Aorta (tissue), 5 donors: ENCODE measurements at places on chromosomes 16 and 17. TPM values are rescaled to one million over a fixed set of nuclear protein-coding genes. Genes with fewer than 3 reads are reported as not detected.

Gene TAX1BP3
- 101 TPM for total RNA-seq

Gene RRAD
- total RNA-seq = 23.6 TPM

Gene TOX3
- not detected for total RNA-seq

Gene GRAPL
- 6.6 TPM for total RNA-seq

Gene CTF1
- 6.2 TPM for total RNA-seq

Gene SPN
- 2.5 TPM for total RNA-seq

Gene SEZ6L2
- total RNA-seq = 0.71 TPM

Gene EVPLL
- not detected for total RNA-seq

Gene SDR42E1
- 2.1 TPM for total RNA-seq

Gene PLXDC1
- 7.2 TPM for total RNA-seq
